ENCODE measurements at places on chromosomes 13 and 19.

DNA sequence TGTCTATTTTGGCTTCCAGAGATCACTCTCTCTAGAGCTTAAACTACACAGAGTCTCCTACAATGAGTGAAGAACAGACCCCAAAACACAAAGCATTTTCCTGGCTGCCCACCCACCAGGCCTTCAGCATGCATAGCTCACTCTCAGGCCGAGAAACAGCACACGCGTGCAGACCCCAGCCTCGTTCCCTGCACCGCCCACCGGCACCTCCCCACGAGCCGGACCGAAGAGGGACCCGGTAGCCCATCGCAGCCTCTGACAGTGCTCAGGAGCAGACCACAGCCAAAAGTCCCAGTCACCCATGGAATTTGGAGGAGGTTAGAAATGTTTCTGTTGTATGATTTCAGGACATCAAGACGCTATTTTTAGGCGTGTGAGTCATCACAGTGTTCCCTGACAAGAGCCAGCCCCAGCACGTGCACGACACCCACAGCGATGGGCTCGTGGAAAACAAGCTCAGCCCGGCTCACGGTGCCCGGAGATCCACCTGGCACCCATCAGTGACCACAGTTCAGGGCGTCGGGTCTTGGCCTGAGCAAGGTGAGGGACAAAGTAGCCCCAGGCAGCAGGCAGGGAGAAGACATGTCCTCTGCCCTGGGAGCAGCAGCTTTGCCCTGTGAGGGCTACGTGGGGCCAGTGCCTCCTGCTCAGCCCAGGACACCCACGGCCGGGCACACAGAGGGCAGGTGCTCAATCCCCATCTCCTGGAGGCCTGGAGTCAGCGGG is 50.1 kb upstream of the SPACA7 start:
- no peak for DNase-seq

DNA sequence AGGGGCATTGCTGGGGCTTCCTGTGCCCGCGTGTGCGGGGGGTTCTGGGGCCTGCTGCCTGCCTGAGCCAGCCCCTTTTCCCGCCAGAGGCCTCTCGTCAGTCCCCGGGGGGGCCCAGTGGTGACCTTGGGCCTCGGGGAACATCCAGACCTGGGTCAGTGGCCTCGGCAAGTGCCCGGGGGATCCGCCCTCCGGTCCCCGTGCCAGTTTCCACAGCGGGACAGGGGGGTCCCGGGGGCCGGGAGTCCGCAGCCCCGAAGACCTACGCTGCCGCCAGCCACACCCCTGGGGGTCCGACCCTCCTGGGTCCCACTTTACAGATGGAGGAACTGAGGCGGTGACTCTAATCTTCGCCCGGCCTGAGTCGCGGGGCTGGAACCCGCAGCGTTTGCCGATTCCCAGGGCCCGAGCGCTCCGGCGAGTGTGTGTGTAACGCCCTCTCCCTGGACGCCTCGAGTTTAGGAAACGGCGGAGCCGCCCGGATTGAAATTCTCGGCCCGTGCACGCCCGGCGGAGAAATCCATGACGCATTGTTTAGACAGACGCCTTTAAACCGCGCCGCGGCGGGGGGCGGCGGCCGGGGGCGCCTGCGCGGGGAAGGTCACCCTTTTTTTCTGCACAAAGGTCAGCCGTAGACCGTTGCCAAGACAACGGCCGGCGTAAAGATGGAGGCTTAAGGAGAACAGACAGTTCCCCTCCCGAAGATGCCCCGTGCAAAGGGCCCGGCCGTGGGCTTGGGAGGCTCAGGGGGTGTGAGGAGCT is 39.3 kb downstream of the EFNA2 start:
- no peak for DNase-seq

DNA sequence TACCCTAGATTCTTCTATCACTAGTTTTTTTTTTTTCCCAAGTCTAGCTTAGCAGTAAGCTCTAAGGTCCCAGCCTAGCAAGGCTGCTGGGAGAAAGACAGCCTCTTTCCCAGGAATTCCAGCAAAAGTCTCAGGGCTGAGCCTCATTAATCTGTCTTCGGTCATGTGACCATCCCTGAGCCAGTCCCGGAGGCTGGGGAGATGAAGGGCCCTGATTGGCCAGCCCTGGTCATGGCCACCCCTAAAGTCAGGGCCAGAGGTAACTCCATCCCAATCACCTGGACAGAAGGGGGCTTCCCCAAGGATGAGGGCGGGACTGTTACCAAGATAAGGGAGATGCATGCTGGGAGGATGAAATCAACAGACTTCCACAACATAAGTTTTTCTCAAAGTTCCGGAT is 43.3 kb downstream of the CCNE1 start:
- no peak for DNase-seq

DNA sequence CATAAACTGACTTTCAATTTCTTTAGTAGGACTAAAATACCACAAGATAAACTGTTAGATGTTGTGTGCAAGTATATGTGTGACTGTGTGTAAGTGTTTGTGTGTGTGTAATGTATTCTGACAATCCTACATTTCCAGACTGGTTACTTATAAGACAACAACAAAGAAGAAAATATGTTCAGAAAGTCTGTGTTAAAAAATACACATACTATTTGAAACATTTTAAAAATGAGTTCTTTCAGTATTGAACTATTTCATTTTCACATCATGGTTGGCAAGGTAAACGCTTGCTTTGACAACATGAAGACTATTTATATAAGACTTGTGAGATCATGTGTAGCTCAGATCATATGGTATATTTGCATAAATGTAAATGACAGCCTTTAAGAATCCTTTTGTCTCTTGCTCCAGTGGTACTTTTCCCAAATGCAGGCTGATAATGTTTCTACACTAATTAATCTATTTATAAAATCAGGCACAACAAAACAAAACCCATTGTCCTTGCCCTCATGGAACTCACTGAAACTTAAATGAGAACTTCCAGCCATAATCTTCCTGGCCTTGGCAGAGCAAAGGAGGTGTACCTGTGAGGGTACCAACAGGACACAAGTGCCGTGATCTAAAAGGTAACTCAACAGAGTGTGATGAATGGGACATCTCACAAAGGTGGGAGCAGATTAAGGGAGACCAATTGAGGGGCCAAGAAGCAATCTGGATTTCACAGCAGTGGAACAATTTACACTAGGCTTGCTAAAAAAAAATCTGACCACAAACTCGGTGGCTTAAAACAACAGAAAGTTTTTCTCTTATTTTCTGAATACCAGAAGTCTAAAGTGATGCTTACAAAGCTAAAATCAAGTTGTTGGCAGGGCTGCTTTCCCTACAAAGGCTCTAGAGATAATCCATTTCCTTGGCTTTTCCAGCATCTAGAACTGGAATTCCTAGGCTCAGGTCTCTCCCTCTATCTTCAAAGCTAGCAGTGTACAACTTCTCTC is 349.0 kb downstream of the TBC1D4 start:
- DNase-seq, result no peak

- no peak for DNase-seq
Observed at GRCh38 chr13:95185311-95185710, 115.9 kb downstream of the ABCC4 start.

DNA sequence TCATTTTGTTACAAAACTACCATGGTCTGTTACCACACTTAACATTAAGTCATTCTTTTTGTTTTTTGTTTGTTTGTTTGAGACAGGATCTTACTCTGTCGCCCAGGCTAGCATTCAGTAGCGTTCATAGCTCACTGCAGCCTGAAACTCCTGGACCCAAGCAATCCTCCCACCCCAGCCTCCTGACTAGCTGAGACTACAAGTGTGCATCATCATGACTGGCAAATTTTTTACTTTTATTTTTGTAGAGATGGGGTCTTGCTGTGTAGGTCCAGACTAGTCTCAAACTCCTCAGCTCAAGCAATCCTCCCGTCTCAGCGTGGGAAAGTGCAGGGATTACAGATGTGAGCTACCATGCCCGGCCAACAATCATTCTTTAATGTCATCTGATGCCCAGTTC is 3.3 kb downstream of the ALDH16A1 start:
- no peak for DNase-seq

Measured in activated CD4-positive, CD25-positive, alpha-beta regulatory T cell treated with anti-CD3 and anti-CD28 coated beads, Interleukin-2, amount 50 U/mL, for 72 hours (primary cell).